ENCODE measurements at places on chromosomes 6 and 20.
A peak's percentile ranks its signal among the peaks of the same experiment; 100 is the strongest.

DNA sequence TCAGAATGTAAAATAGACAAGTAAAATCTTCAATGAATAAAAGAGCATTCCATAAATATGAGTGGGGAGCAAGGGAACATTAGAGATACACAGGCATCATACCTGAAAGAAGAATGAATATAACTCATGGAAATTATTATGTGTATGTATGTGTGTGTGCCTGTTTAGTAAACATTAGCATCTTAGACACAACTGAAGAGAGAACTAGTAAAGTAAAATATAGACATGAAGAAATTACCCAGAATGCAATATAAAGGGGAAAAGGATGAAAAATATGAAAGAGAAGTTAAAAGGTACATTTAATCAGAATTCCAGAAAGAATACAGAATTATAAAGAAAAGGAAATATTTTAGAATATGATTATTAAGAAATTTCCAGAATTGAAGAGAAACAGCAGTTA is 264.3 kb downstream of the KCNQ5 start:
- no peak for DNase-seq

DNA sequence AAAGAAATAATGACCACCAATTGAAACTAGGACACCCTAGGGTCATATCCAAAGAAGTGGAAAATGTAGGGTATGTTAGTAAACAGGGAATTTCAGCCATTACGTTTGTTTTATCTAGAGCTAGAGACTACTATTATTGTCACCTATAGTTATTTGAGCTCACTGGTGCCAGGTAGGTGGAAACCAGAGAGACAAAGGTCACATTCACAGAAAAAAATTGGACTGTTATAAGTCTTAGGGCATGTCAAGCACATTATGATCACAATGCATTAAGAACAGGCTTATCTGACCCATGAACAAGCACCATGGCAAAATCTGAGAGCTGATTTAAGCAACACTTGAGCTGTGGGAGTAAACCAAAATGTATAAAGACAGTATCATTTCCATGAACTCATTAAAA is 530.1 kb upstream of the CITED2 start:
- no peak for DNase-seq

GRCh38 chr20:50189681-50190250 is 864 bp upstream of the CEBPB start:
- DNase-seq = peak; percentile 22

DNA sequence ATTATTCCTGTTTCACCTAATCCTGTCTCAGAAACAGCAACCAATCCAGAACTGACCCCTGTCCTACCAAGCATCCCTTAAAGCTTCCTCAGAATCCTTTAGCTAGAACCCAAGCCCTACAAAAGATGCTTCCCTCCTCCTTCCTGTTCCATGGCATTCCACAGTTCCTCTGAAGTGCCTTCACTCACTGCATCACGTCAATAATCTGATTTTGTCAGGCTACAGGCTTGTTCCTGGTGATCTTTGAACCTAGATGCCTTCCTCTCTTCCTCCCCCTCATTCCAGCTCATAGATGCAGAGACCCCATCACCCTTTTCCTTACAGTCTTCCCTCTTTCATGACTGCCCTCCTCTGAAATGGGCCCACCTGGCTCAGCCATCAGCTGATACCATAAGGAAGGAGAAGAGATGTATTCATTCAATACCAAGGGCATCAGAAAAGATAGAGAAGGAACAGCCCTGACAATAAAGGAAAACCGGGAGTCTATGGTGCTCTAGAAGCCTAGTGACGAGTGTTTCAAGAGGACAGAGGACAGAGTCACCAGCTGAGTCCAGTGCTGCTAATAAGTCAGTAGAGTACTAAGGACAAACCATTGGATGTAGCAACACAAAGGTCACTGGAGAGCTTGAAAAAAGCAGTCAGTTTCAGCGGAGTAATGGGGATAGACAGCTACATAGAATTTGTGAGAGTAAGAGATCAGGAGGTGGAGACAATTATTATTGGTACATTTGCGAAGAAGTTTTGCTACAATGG is 62.5 kb upstream of the SPDEF start:
- DNase-seq = no peak

GRCh38 chr20:23641936-23642751 is 4.4 kb upstream of the CST3 start:
- DNase-seq = no peak

GRCh38 chr6:47733879-47734558 is 35.6 kb downstream of the ADGRF4 start:
- DNase-seq = no peak

DNA sequence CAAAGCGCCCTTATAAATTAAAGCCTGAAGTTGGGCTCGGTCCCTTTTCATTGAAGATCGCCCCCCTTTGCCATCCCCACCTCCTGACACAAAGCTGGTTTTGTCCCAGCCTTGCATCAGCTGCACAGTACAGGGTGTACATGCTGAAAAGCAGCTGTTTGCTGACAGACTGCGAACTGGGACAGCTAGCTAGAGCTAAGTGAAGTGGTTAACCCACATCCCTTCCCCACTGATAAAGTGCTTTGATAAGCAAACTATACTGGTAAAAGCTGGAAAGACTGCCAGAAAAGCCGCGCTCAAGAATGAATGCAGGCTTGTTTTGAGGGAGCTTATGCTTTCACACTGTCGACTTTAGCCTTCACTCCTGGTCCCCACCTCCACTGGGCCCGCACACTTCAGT is 207.3 kb downstream of the GMDS start:
- DNase-seq = peak; percentile 4

DNA sequence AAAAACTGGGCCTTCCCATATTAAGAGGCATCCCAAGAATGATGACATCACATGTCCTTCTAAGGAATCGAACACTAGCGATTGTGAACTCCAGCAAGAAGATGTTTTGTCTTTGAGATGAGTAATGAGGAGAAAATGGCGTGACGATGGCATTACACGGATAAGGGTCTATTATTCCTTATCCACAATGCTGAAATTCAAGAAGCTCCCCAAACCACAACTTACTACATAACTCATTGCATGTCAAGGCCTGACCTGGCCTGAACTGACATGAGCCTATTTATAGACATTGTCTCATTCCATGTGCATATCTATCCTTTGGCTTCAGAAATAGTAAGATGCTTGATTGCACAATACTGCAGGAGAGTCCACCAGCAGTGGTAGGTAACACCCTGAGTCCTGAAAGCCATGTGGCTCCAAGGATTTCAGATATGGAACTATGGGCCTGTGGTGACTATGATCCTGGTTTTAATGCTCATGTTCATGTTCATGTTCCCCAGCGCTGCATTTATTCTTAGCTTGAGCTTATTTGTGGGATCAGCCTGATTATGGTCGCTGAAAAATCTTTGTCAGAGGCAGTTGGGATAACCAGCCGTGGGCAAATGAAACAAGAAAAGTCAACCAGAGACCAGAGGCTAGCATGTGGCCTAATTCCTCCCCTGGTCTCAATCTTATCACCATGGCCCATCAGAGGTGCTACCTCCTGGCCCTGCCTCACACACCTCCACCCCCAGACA is 183.2 kb upstream of the JARID2 start:
- DNase-seq = no peak

DNA sequence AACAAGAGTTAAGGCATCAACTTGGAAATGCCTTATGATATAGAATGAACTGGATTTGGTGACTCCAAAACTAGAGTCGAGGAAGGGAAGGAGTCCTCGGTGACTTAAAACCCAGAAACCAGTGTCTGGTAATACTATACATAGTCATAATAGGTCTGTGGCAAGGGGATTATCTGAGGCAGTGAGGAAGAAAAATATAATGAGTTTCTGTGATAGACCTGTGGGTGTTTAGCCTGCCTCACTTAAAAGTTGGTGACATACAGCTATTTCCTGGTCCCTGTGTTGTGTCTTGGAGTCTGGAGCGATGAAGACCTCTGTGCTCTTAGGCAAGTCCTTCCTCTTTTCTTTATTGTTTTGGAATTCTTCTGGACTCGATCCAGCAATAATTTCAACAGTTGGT is 5.1 kb upstream of the MYO6 start:
- no peak for DNase-seq

GRCh38 chr20:48738094-48738398 is 89.8 kb downstream of the PREX1 start:
- no peak for DNase-seq

DNA sequence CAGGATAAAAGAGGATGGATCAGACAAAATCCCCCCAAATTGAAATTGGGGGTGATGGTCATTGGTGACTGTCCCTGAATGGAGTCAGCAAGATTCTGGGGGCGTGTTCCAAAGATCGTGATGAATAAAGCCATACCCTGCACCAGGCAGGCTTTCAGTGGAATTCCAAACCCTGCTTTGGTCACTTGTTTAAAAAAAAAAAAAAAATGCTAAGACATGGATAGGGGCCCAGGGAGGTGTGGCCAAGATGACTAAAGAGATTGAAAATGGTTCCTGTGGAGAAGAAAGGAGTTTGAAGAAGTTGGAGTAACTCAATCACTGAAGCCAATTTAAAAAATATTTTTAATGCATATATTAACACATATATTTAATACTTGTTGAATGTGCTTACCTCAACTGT is 161.4 kb upstream of the KCNG1 start:
- no peak for DNase-seq

DNA sequence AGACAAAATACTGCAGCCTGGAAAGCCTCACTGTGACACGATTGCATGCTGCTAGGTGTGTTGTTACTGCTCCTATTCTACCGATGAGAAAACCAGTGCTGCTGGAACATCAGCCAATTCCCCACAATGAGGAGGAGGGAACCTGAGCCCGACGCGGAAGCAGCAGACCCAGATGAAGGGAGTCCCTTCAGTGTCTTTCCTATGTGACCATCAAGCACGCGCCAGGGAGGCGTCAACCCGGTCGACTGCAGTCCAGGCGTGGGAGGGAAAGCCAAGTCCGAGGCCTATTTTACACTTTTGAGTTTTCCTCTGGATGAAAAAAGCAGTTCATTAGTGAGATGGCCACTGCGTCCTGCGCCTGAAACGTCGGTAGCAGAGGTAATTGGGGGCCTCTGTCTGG is 63.3 kb downstream of the STK35 start:
- no peak for DNase-seq

GRCh38 chr6:138410972-138411880 is 7.2 kb downstream of the HEBP2 start:
- DNase-seq = no peak

DNA sequence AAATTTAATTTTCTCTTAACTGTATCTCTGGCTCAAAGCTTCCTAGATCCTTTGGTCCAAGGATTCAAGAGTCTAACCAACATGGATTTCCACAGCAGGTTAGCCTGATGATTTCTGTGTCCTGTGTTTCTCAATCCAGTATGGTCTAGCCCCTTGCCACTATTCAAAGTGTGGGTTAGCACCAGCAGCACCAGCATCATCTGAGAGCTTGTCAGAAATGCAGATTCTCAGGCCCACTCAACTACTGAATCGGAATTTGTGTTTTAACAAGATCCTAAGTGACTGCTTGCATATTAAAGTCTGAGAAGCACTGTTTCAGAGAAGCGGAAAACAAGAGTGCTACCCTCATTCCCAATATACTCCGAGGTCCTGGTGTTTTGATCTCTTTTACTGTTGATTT is 133.8 kb upstream of the PRDM1 start:
- DNase-seq = no peak

DNA sequence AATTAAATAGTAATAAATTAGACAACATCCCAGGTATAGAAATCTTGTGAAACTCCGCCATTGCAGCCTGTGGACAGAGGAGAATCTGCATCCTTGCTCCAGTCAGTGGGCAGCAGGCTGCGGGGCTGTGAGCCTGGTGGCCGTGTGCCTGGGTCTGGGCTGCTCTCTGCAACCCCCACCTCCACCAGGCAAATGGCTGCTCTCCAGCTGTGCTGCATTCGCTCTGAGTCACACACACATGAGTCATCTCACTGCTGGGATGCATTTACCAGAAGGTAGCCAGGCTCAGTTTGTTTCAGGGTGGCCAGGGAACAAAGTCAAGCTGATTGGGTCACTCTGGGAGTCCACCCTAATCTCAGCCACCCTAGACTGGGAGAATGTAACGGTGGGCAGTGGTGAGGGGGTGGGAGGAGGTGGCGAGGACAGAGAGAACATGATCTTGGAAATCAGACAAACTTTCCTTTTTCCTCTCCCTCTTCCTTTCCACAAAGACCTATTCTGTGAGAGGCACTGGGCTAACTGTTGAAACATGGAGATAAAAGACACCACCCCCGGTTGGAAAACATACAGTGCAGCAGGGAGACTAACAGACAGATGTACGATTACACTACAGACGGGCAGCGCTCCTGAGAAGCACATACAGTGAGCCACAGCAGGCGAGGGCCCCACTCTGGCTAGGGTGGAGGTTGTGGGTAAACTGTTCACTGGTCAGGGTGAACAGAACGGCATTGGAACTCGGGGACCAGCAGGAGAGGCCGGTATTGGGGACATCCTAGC is 59.2 kb downstream of the TRAM2 start:
- DNase-seq = no peak

DNA sequence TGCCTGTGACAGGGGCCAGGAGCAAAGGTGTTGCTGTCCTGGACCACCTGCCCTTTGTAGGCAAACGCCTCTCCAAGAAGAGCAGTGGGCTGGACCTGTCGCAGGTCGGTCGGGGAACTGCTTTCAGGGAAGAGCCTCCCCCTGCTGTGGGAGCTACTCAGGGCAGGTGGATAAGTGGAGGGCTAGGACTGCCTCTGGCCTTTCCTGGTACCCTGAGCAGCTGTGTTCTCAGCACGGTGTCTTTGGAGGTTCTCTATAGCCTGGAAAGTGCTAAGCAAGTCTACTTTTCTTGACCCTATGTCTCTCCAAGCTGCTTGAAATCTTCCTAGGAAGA is 35.0 kb downstream of the BPIFB1 start:
- DNase-seq = no peak

DNA sequence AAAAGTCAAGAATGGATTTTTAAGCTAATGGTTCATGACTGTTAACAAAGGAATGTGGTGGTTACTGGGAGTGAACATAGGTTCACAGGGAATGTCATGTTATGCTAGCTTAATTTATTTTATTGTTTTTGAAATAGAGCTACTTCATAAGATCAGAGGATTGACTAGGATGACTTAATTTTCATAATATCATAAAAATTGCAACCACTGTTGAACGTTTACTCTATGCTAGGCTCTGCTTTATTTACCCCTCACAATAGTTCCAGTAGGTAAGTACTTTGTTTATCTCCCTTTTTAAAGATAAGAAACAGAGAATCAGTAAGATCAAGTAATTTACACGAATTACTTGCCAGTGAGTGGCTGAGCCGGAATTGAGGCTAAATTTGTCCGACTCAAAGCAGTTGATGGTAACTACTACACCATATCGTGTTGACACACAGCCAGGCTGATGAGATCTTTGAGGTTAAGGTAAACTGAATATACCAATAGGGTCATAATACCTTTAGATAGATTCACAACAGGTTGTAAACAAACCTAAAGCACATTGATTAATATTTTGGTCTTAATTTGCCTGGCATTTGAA is 194.6 kb upstream of the CITED2 start:
- DNase-seq = no peak

- DNase-seq = no peak
These were observed 2.3 kb upstream of the TXLNB start for GRCh38 chr6:139294090-139294489.

DNA sequence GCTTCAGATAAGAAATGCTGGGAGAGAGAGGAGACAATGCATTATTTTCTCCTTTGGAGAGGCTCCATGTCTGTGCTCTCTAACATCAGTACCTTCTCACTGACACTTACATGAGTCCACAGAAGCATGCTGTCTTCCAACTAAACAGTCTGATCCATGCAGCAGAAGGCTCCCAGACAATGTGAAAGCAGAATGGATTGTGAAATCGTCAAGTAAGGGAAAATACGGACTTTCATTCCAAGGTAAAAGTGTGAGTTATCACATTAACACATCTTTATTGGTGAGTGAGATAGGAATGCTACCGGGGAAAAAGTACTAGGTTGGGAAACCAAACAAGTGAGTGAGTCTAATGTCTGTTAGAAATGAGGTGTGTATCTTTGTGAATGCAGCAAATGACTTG is 167.6 kb upstream of the KCNK16 start:
- DNase-seq = no peak

Measured in activated T-helper 1 cell treated with anti-CD3 and anti-CD28 coated beads, Interleukin-2, amount 50 U/mL, for 16 hours (primary cell).